ENCODE measurements at places on chromosomes 5 and 9.

DNA sequence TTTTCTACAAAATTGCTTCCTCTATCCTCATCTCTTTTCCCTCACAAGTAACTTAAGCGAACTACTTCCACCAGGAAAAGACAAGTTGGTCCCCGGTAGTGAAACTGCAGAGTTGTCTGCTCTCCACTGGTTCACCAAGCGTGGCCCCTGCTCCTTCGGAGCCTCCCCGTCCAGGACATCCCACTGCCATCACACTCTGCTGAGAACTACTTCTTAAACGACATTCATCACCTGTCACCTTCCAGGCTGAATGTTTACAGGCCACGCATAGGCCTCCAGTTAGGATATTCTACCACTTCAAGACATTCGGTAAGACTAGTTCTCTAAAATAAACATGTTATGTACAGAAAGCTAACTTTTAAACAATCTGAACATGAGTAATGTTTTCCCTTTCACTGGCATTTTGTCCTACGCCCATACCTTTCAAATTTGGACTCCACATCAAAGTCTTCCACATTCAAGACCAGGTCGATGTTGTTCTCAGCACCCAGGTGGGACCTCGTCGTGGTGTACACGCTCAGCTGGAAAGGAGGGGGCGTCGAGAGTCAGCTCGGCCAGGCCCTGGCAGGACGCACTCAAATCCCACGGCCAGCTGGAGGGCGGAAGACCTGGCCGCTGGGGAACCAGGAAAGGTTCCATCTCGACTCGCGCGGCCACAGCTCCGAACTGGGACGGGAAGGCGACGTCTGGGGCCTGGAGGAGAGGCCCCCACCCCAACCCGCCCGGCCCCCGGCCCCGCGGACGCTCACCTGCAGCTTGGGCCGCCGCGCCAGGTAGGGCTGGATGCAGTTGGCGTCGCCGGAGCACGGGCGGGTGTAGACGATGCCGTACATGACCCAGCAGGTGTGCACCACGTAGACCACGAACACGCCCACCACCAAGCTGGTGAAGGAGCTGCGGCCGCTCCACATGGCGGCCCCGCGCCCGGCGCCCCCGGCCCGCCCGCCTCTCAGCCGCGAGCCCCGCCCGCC is 683 bp downstream of the CLPTM1L start:
- DNase-seq, result no peak

DNA sequence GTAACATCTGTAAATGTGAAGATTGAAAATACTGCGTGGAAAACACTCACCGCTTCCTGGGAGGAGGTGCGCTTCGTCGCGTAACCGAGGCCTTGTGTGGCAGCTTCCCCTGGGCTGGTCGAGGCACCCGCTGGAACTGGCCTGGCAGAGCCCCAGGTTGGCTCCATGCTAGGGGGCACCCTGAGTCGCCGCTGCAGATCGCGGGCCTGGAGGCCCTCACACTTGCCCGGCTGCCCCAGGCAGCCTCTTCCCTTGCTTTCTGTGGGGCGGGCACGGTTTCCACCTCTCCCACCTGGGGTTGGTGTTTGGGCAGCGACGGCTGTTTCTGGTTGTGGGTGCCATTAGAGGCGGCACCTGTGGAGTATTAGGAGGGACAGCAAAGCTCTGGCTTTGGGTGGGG is 852 bp downstream of the ZNF354C start:
- DNase-seq, result no peak

DNA sequence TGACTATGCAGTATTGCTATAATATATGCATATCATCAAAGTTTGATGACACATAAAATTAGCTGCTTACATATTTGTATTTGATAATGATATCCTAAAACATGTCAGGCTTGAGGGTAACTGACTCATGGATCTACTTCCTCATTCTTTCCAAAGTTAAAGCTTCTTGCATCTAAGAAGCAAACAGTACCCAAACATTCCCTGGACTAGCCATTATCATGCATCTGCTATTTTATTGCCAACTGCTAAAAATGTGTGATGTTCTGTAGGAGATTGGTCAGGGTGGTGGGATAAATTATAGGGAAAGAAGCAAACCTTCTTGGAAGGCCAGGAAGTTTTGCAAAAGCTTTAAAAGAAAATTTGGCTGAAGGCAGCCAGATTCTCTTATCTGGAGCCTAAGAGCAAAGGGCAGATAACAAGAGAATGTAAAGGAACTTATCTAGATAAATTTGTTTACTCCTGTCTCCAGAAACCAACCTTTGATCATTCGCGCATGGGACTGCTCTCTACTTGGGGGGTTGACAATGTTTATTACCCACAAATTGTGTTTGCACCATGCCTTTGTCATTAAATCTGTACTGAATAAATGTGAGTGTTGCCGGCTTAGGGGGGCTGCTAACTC is 604.1 kb upstream of the TLE4 start:
- no peak for DNase-seq

- DNase-seq, result no peak
Measured at GRCh38 chr9:93094658-93095204, 1.3 kb upstream of the CARD19 start.

DNA sequence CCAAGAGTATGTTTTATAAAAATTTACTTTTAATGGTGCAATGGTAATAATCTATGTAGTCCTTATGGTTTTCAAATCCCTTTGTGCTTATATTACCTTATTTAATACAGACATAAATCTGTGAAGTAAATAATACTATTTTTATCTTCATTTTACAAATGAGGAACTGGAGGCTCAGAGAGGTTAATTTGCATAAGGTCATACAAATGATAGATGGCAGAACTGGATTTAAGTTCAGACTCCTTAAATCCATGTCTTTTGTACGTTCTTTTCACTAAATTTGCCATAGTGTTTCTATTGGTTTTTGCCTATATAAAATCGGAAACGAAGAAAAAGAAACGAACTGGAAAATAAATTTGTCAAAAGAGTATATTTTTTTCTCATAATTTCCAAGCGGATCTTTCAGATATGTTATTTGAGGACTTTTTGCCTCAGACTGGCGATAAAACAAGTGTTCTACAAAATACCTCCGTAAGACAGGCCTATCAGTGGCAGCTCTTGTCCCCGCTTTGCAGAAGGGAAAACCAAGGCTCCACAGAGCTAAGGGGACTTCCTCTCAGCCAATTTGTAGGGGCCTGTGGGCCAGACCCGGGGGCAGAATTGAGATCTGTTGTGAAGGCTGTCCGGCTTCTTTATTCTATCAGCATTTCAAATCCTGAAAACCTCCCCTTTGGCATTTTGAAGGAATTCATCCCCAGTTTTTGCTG is 1.1 kb upstream of the TNFAIP8 start:
- no peak for DNase-seq
